Stimulated activated CD8-positive, alpha-beta memory T cell treated with anti-CD3 and anti-CD28 coated beads, Interleukin-15, amount 100 ng/mL, for 24 hours (primary cell): ENCODE measurements at places on chromosomes 2 and 18.

GRCh38 chr2:176085861-176086771, 2.4 kb upstream of the EVX2 start:
- DNase-seq = no peak

- DNase-seq = no peak
These were observed 161.5 kb upstream of the FOSL2 start for GRCh38 chr2:28231110-28231631.

DNA sequence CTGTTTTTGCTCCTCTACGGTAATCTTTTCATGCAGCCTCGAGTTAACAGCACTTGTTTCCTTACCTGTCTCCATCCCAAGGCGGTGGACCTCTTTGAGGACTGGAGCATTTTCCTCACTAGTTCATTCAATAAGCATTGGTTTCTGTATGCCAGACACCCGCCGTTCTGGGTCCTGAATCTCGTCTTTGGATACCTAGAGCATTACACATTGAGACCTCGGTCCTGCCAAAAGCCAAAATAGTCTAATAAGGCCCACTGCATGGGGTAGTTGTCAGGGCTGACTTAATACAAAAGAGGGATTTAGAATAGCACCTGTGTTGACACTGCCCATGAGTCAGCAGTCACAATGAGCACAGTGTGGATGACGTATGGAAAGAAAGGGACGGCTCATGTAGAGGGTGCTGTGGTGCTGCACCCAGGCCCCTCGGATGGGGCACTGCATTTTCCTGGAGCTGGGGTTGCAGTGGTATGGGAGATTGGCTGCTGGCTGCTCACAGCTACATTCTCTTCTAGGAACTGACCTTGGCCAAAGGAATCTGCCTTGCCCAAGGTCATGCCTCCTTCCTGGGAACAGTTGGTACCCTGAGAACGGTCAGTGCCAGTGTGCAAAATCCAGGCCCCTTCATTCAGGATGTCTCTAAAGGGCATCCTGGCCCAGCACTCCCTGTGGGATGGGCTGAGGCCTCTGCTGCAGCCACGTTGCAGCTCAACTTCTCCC, 126.9 kb upstream of the NCK2 start:
- DNase-seq = no peak

GRCh38 chr2:54052825-54053718, 62.3 kb upstream of the ACYP2 start:
- no peak for DNase-seq

GRCh38 chr2:39135690-39136259, 14.9 kb upstream of the SOS1 start:
- DNase-seq = no peak

GRCh38 chr2:79083597-79084251, 4.1 kb downstream of the REG1B start:
- no peak for DNase-seq

GRCh38 chr2:54967759-54968365, 82.4 kb downstream of the RTN4 start:
- no peak for DNase-seq

DNA sequence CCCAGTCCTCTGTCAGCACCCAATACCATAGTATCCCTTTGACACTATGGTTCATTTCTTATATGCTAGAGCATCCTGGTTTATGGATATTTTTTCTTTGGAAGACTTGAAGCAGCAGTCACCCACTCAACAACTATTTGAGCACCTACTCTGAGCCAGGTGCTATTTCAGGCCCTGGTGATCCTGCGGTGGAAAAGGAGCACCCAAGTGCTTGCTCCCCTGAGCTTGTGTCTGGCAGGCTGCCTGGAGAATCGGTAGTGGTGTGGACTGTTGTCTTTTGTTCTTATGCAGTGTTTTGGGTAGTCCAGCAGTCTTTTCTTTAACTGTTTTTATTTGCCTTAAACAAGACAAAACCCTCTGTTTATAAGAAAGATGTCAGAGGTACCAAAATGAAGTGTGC, 28.9 kb downstream of the NCK2 start:
- DNase-seq = no peak

- DNase-seq = no peak
These were observed 15.5 kb upstream of the DUSP19 start for GRCh38 chr2:183063083-183063482.

DNA sequence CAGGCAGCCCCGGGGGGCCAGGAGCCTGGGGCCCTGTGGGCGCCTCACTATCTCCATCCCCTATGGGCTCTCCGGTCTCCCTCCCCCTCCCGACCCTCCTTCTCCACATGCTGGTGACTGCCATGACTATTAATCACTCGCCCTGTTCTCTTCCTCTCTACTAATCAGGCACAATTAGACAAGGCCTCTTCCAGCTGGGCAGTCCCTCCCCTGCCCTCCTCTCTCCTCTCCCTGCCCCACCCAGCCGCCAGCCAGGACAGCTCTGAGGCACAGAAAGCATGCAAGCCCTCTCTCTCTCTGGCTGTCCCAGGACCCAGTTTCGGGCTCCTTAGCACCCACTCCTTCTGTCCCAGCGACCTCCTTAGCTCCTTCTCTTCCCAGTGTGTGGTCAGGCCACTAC, 5.8 kb downstream of the ASIC4 start:
- DNase-seq = no peak

DNA sequence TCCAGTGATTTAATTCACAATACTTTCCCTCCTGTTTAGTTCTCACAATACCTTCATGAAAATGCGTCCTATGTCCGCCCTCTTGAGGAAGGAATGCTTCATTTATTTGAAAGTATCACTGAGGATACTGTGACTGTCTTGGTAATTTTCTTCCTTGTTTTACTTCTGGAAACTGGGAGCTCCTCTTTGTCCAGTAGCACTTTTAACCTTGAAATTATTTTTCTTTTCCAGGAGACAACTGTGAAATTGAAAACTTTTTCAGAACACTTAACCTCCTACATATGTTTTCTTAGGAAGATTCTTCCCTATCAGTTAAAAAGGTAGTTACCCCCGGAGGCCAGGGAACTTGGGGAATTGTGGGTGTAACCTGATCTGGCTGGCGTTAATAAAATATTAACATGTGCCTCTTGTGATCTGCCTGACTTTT, 58.9 kb upstream of the STON1 start:
- DNase-seq = no peak

DNA sequence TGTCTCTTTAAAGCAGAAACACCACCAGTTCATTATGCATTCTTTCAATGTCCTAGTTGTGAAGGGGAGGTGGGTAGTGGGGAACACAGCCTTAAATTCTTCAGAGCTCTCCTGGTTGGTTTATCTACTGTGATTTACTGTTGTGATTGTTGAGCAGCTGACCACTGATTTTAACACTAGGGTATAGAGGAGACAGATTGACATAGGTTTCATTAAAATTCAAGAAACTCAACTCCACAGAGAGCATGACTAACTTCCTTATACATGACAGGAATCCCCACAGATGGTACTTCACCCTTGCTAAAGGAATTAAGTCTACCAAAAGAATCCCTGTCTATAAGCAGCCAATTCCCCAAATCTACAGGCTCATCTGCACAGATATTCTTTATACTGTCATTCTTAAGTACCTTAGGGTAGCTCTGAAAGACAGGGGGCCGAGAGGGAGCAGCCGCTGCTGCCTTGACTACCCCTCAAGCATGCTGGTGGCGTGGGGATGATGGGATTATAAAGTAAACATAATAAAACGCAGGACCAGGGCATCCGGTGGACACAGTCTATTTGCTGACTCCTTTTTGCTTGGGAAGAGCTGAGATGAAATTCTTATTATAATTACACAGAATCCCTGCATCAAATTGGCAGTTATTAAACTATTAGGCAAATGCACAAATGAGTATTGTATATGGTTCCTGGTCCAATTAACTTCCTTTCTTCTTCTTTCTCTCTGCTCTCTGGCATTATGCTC, 1377.6 kb upstream of the PIK3C3 start:
- no peak for DNase-seq

DNA sequence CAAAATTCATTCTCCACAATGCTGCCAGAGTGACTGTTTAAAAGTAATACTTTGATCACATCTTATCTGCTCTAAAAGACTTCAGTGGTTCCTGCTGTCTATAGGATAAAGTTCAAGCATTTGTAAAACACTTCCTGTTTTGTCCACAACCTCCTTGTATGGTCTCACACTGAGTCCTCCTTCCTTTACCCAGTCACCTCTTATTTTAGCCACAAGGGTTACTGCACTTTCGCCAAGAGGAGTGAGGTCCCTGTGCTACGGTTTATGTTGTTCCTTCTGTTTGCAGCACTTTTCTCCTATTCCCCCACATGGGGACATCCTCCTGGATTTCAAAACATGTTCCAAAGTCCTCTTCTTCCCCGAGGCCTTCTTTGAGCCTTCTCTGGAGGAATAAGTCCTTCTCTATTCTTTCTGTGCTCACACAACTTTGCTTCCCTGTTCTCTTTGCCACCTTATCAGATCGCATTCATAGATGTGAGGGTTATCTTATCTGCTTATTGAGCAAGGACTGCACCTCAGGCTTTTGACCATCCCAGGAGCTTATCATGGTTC, 112.2 kb upstream of the NABP1 start:
- DNase-seq = no peak

DNA sequence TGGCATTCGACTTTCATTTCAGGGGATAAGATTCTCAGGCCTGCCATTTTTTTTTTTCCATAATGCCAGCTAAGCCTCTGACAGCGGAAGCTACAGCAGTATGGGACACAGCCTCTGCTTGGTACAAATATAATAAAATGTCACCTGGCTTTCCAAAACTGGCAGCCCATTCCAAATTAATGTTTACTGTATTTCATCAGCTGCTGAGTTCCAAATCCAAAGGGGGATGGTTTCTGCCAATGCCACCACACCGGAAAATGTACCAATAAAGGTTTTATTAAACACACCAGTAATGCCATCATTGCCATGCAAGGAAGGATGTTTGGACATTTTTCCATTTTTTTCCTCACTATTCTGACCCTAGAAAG, 275.8 kb upstream of the CCDC68 start:
- DNase-seq = no peak

- no peak for DNase-seq
These were observed 73.6 kb upstream of the RGPD5 start for GRCh38 chr2:109720380-109721106.

DNA sequence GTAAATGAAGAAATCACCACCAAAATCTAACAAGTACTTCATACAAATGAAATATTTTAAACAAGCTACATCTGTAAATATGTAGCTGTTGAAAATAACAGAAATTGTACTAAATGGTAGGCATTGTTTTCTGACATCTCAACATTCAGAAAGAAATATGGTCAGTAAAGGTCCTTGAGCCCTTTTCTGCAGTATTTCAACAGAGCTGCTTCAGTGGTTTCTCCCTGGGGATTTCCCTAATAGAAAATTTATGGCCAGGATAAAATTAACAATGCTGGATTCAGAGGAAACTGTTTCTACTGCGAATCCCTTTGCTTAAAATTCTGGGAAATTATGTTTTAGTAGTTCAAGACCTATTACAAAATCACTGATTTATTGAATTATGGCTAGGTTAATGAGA, 256.6 kb downstream of the PIEZO2 start:
- no peak for DNase-seq

- DNase-seq = no peak
These were observed 170.2 kb upstream of the SMAD2 start for GRCh38 chr18:48100651-48101165.

DNA sequence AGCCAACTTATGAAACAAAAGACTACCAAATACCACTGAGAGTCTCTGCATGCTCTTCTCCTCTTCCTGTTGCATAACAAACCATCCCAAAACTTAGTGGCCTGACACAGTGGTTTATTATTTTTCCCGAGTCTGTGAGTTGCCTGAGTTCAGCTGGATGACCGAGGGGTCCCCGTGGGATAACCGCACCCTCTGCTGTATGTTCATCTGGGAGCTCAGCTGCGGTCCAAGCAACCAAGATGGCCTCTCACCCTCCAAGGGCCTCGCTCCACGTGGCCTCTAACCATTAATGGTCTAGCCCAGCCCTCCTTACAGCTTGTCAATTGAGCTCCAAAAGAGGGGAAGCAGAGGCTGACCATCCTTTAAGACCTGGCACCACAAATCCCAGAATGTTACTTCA, 17.1 kb downstream of the ITM2C start:
- no peak for DNase-seq

- no peak for DNase-seq
These were observed 225.2 kb upstream of the TANK start for GRCh38 chr2:160934991-160935390.

DNA sequence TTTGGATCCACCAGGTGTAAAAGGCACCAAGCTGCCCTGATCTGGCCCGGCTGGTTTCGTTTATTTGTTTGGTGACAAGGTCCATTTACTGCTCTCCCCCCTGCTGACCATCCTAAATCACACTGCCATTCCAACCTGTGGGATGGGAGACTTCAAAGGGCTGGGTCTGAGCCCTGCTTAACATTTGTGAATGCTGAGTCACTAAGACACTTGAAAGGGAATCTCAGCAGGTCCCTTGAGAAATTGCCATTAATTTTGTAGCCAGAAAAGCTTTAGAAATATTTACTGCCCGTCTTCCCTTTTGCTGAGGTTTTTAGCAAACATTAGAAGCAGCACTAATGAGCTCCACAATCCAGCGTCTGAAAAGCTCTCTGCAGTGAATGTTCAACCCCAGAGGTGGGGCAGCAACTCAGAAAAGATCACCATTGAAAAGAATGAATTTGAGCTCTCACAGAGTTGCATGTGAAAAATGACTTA, 133.8 kb downstream of the ARL4C start:
- DNase-seq = no peak

- no peak for DNase-seq
These were observed 209.4 kb upstream of the SP5 start for GRCh38 chr2:170505631-170506275.

GRCh38 chr2:234427081-234428061, 69.5 kb downstream of the ARL4C start:
- no peak for DNase-seq

DNA sequence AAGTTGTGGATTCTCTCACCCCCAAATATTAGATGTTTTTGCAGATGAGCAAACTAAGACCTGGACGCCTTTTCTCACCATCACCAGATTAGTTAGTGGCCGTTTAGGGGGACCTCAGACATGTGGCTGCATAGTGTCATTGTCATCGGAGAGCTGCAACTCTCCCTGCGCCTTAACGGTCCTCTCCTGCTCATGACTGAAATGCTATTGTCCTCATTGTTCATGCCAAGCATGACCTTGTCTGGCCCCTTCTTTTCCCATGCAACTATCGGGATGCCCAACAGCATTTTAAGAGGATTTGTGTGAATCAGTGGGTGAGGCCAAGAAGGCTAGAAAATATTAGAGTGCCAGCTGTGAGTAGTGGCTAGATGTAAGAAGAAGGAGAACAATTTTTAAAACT, 174.2 kb downstream of the SOCS6 start:
- DNase-seq = no peak

- no peak for DNase-seq
These were observed 148.8 kb upstream of the ZNF236 start for GRCh38 chr18:76673281-76674185.

GRCh38 chr18:28158083-28158581, 18.8 kb downstream of the CDH2 start:
- DNase-seq = no peak

GRCh38 chr18:46542545-46542944, 114.5 kb downstream of the LOXHD1 start:
- DNase-seq = no peak
